Hematopoietic multipotent progenitor cell treated with erythropoietin and hydrocortisone succinate and interleukin-3 and kit ligand, for 17 days (in vitro differentiated cells): ENCODE measurements at places on chromosomes 12 and 14.
A peak's percentile ranks its signal among the peaks of the same experiment; 100 is the strongest.

- DNase-seq = no peak
Observed at GRCh38 chr14:81200054-81200453, 20.7 kb downstream of the GTF2A1 start.

- DNase-seq = no peak
Observed at GRCh38 chr12:112148031-112148513, 22.7 kb downstream of the TRAFD1 start.

DNA sequence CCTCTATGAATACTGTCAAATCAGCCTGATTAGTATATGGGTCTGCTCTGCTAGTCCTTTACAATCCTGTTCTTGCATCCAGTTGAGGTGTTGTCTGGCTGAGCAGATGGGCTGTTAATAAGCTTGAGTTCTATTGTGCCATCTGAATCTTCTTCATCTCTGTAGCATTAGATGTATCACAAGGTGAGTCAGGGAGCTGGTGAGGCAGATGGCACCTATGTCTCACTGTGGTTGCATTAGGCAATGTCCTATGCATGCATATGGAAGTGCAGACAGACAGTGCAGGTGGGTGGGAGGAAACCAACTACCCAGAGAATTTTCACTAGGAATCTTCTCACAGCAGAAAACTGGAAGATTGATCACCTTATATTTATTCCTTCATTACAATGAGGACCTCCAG is 165.7 kb upstream of the STXBP6 start:
- DNase-seq = no peak

DNA sequence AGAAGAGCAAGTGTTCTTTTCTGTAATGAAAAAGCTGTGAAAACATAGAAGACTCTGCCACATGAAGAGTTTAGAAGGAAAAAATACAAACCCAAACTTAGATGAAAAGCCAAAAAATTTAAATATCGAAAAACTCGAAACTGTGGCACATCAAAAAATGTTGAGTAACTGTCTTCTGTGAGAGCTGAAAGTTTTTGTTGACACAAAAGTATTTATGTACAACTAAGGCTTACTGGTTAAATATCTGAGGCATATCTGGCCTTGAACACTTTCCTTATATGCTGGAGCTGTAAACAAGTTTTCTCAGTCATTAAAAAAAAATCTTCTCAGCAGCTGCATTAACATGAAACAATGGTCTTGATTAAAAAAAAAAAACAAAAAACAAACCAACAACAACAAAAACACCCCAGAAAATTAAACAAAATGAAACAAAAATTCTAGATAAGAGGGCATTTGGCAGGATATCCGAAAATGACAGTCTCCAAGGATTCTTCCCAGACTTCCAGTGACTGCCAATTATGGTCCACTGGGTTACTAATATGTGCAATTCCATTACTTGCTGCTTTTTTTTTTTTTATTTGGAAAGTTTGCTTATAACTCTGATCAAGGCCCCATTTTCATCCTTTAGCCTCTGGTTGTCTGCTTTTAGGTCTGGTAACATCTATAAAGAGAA is 84.7 kb upstream of the PAWR start:
- DNase-seq = no peak

GRCh38 chr12:144650-145284 is 69.2 kb downstream of the SLC6A12 start:
- no peak for DNase-seq

DNA sequence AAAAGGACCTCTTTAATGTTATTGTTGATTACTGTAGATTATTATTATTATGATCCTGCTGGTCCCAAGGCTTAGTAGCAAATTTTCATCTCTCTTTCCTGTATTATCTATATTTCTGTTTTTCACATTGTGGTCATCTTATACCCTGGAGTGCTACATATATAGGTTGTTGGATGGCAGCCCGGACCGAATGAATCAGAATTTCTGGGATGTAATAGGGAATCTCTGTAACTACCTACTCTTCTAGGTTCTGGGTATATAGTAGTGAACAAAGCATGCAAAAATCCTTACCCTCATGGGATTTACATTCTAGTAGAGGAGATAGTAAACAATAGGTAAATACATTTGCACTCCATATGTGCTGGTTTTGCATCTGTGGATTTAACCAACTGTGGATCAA is 31.4 kb downstream of the NUBPL start:
- DNase-seq = no peak

- no peak for DNase-seq
Observed at GRCh38 chr14:66137081-66137480, 349.1 kb upstream of the CCDC196 start.

GRCh38 chr12:68305278-68305677 is 26.9 kb downstream of the MDM1 start:
- DNase-seq = no peak

GRCh38 chr14:67800743-67801142 is 15.6 kb downstream of the ZFYVE26 start:
- no peak for DNase-seq

- DNase-seq = no peak
Observed at GRCh38 chr14:53367644-53368026, 214.5 kb upstream of the DDHD1 start.

DNA sequence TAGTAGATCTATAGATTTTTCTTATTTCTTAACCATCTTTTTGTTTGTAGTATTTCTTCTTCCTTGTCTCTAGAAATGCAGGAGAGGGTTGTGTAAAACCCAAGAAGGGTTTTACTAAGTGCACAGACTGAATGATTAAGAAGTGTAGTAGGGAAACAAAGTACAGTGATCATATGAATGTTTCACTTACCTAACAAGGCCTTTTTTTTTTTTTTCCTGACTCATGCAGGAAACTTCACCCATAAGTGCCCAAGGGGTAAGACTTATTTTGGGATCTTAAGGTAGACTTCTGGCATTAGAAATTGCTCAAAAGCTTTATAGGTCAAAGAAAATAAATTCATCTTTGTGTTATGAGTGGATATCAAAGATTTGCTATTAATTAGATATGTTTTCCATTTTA is 10.2 kb downstream of the SCN8A start:
- DNase-seq = no peak

DNA sequence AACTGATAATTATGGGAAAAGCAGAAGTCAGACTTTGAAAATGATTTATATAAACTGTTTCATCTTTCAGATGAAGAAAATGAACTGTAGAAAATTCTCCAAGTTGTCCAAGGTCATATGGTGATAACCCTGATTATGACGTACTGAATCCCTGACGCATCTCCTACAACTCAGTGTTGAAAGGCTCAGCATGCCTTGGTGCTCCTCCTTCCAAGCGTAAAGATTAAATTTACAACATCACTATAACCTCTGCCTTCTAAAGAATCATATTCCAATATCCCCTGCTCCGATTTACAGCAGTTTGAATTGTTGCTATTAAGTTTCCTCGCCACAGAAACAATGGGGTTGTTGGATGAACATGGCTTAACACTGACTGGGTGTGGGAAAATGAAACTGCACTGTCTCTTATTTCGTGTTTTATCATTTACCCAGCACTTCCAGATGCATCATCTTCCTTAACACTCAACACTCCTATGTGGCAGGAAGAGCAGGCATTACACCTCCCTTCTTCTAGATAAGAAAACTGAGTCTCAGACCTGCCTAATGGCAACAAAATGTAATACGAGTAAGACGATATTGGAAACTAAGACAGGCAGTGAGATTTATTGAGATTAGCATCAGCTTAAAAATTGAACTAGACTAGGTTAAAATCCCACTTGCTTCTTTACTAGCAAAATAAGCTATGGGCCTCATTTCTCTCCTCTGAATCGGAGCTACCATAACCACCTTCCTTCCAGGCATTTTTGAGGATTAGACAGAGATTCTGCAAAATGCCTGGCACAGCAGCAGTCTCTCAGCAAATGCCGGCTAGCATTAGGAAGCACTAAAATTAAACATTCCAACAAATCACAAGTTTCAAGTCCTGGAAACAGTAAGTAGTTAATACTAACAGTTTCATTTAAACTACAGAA is 74.2 kb downstream of the PPM1H start:
- DNase-seq = no peak

DNA sequence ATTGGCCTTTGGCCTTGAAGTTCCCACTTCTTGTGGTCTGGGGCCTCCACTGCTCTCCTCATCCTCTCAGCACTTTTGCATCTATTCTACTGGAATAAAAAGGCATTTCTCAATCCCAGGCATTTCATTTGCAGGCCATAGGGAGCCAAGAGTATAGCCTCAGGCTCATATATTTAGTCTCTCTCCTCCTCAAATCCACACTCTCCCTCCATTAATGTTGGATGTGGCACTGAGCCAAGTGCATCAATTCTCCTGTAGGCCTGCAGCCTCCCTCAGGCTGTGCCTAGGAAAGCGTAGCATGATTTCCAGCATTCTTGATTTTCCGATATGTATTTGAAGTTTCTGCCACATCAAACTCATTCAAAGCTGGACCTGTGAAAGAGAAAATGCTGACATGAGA is 211.5 kb upstream of the CPNE8 start:
- no peak for DNase-seq

DNA sequence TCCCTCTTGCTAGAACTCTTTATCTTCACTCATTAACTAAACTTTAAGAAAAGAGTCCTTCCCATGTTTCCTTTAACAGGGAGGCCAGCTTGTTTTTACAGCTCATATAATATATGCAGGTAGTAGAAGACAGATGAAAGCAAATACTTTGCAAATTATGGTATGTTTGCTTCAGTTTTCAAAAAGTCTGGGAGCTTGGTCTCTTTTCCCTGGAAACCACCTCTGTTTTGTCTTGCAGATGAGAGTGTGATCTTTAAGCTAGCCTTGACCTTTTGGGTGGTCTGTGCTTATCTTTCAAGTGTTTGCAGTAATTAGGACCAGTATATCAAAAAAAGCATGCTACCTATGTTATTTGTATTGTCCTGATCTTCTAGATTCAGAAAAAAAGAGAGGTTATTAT is 62.7 kb downstream of the ERC1 start:
- DNase-seq = no peak

DNA sequence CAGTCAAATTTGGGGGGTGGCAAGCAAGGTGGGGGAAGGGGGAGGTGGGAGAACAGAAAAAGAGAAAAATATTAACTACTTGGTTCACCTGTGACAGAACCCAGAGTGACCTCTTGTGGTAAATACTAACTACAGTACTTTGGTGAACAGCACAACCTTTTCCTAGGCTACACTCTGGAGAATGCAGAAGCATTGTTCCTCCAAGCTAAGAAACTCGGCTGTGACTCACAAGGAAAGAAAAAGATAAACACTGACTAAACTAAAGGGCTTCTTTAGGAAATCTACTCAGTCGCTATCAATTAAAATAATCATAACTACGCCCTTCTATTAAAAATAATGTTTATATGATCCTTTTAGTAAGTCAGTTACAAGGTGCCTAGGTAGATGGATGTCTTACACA is 5.4 kb downstream of the KCNH5 start:
- no peak for DNase-seq

- DNase-seq = no peak
Observed at GRCh38 chr14:48925184-48925583, 661.0 kb downstream of the RPS29 start.

- DNase-seq = no peak
Observed at GRCh38 chr12:15752785-15753184, 36.4 kb downstream of the EPS8 start.

- DNase-seq = peak; percentile 76
Observed at GRCh38 chr12:121110211-121110940, 22.3 kb upstream of the P2RX7 start.

DNA sequence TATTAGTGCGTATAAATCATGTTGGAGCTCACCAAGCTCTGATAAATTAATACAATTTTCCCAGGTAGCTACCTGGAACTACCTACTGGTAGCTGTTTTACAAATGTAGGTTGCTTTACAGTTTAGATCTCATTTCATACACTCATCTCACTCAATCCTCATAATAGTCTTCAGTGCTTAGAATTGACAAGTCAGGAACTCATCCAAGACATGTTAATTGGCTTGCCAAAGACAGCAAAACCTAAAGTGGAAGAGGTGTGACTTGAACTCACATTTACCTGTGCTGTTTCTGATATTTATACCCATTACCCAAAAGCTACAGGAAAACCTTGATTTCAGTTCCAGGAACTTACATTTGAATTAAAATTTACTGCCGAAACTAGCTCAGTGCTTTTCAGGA is 296.7 kb downstream of the DIO2 start:
- DNase-seq = no peak

GRCh38 chr14:101365329-101366158 is 195.8 kb upstream of the DIO3 start:
- no peak for DNase-seq

GRCh38 chr12:116693286-116694227 is 44.3 kb downstream of the SPRING1 start:
- DNase-seq = no peak

GRCh38 chr12:72077111-72077820 is 138.6 kb downstream of the TPH2 start:
- no peak for DNase-seq

- DNase-seq = no peak
Observed at GRCh38 chr12:108328420-108328819, 10.7 kb downstream of the CMKLR1 start.

GRCh38 chr14:65650826-65651225 is 238.3 kb downstream of the FUT8 start:
- DNase-seq = no peak

- no peak for DNase-seq
Observed at GRCh38 chr12:44917141-44917540, 41.0 kb upstream of the NELL2 start.

DNA sequence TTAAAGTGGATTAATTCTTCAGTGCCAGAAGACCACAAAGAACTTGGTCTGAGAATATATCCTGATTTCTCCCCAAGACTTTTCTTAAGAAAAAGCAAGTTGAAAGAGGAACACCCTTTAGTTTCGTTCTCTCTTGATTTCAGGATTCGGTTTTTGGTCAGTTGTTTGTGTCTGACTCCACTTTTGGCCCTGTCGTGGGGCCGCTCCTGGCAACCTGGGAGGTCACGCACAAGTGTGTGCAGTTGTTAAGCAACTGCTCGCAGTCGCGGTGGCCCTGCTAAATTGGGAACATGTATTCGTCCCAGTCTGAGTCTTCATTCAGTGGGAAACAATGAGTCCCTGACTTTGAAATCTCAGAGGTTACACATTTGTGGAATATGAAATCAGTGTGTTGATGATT is 68.7 kb downstream of the RGS6 start:
- DNase-seq = no peak

DNA sequence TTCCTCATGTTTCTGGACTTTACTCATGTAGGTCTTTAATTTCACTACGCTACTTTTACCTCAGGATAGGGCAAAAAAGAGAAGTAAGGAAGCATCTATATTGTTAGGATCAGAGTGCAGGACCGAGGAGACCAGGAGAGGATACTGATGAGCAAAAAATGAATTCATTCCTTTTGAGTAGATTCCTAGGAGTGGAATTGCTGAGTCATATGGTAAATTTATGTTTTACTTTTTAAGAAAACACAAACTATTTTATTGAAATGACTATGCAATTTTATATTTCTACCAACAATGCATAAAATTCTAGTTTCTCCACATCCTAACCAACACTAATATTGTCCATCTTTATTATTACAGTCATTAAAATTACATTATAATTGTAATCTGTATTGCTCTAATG is 50.8 kb upstream of the GARIN6 start:
- DNase-seq = no peak

DNA sequence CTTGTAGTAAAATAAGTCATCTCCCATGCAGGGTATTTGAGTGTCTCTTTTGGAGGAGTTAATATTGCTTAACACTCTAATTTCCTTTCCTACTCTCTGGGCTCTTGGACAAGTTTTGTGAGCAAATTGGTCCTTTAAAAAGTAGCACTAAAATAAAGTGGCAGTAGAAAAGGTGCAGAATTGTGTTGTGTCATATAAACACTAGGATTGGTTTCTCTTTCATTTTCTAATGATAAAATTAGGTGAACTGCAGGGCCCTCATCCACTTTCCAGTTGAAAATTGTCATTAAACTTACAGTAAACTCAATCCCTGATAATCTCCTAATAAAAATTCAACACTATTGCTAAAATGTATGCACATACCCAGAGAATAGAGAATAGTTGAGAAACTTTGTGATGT is 42.6 kb upstream of the REP15 start:
- DNase-seq = no peak
